ENCODE measurements at places on chromosomes 5 and 9.

GRCh38 chr9:18477121-18477660, 3.2 kb downstream of the ADAMTSL1 start:
- DNase-seq: peak; percentile 35

- no peak for DNase-seq
These were observed 30.4 kb upstream of the LRRTM2 start for GRCh38 chr5:138905541-138905940.

- no peak for DNase-seq
These were observed 148.5 kb downstream of the GNAQ start for GRCh38 chr9:77883133-77883532.

- no peak for DNase-seq
These were observed 115.7 kb downstream of the PAPPA start for GRCh38 chr9:116269250-116269649.

DNA sequence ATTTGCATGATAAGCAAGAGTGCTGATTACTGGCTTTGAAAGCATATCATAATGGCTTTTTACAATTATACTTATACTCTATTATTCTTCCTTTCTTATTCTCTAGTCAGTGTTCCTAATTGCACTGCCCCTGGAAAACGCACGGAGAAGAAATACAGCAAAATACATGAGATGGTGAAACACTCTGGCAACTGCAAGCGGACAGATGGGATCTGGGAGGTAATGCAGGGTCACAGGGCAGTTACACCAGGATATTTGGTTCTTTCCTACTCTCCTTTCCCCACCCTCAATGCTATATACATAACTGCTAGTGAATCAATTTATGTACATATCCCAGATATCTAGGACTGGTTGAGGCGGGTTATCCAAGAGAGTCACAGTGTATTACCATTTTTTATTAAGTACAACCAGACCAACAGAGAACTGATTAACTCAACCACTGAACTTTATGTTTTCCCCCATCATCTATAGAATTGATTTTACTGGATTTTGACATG, 423.7 kb downstream of the ZSWIM6 start:
- no peak for DNase-seq

DNA sequence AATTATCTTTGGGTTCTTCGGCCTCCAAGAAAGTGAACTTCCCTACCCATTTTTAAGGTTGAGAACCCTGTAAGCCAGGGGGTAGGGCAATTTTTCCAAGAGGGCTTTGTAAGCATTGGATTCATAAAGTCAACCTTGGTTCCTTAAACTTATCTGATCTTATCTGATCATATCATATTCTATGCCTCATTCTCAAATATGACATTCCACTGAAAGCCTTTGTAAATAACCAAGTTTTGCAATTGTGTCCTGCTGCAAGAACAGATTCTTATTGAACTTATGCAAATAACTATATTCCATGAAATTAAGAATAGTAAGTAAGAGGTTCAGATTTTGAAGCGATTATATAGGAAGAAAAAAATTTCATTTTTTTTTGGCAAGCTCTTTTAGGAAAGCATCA, 649.5 kb downstream of the LRRC70 start:
- DNase-seq: no peak

DNA sequence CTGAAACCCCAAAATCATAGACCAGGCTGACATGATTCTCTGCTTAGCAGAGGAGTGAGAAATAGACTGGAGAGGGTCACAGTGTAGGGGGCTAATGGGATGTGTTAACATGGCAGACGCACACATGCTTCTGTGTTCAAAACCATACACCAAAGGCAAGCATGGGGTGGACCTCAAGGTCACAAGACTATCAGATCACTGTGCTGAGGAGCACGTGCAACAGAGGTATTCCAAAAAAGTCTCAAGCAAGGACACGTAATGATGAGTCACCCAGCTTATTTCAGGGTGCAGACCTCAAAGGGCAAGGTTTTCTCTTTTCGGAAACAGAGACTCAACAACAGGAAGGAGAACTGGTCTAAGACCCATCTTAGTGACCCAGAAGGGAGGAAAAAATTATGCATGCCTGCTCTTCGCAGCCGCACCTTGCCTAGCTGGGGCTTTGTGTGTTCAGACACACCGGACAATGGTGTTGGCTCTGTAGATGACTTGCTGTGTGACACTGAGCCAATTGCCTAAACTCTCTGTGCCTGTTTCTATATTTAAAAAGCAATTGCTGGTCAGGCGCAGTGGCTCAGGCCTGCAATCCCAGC, 20.3 kb downstream of the WHRN start:
- DNase-seq: no peak

- DNase-seq: no peak
These were observed 66.1 kb upstream of the TYRP1 start for GRCh38 chr9:12627096-12627495.

GRCh38 chr5:145283141-145283810, 551.9 kb downstream of the PRELID2 start:
- DNase-seq: no peak

DNA sequence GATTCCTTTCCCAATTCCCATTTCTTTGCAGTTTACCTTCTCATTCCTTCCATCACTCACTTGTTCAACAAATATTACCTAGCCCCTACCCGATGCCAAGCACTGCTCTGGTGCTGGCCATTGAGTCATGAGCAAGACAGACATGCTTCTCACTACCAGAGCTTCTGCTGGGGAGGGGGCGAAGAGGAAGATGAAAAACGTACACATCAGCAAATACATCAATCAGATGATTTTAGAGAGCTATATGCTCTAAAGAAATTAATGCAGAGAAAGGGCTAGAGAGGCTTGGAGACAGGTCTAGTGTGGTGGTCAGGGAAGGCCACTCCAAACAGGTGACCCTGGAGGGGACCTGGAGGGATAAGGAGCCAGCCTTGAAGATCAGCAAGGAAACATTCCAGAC, 14.4 kb upstream of the FAT2 start:
- DNase-seq: no peak

GRCh38 chr9:76353280-76353679, 40.9 kb downstream of the RFK start:
- no peak for DNase-seq

GRCh38 chr9:123544007-123544827, 188.2 kb downstream of the CRB2 start:
- DNase-seq: peak; percentile 84

DNA sequence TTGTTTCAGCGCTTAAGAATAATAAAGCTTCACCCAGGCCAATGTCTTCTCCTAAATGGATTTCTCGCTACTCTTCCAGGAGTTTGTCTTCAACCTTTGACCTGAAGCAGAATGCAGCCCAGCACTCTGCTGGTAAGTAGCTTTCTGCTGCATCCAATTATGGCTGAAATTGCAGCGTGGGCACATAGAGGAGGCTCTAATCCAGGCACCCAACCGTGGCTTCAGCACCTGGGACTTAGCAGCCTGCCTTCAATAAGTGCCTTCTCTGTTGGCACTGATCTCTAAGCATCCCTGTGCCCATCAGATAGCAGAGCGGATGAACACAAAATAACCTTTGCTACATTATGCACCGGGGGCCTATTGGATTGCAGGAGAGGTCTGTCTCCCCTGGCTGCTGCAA, 105.2 kb downstream of the TRIM32 start:
- DNase-seq: peak; percentile 44

- no peak for DNase-seq
These were observed 45.3 kb upstream of the ISOC1 start for GRCh38 chr5:129049126-129049799.

- no peak for DNase-seq
These were observed 124.0 kb upstream of the ERCC6L2 start for GRCh38 chr9:95751520-95751790.

DNA sequence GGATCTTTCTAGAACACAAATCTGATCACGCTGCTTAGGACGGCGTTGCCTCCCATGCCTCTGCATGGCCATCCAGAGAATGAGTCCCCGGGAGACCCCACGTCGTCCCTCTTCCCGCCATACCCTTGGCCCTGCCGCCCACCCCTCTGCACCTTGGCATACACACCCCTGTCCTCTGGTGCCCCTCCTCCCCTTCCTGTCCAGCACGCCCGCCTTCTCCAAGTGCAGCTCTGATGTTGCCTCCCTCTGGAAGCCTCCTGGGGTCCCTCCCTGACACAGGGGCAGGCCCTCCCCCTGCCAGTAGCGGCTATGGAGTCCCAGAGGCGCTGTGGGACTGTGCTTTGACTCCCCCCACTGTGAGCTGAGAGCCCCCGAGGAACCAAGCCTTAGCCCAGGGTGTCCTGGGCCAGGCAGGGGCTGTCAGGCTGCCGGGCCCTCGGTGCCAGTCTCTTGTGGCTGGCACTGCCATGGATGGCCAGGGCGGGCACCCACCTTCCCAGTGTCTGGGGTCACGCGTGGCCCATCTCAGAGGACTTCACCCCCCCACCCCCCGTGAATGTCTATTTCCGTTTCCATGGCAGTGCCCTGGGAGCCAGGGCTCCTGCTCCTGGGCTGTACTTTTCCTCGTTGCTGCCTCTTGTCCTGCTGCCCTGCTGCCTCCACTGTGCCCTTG, 70.5 kb upstream of the RNU6ATAC start:
- DNase-seq: no peak

GRCh38 chr9:128627906-128628305, 28.7 kb downstream of the DYNC2I2 start:
- DNase-seq: no peak

DNA sequence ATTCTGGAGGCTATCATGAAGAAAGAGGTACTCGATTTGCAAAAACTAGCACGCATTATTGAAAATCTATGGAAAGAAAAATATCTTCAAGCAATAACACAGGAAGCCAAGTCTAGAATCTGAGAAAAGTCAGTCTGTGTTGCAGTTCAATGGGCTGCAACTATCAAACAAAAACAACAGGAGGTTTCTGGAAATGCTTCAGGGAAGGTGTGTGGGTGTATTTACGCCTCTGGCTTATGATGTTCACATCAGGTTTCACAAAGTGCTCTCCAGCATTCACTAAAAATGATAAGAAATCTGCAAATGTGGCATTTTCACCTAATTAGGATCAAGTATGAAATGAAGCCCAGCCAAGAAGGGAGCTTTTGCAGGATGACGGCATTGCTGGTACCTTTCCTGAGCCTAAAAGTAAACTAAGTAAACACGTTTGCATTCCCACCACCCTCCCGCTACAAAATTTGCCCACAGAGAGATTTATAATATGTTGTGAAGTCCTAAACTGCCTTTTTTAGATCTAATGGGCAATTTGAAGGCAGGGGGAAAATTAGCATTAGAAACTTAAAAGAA, 146.4 kb downstream of the GABRB2 start:
- no peak for DNase-seq

GRCh38 chr5:174231956-174232487, 186.5 kb downstream of the NSG2 start:
- DNase-seq: no peak

GRCh38 chr5:127342364-127342763, 51.8 kb downstream of the MEGF10 start:
- no peak for DNase-seq

DNA sequence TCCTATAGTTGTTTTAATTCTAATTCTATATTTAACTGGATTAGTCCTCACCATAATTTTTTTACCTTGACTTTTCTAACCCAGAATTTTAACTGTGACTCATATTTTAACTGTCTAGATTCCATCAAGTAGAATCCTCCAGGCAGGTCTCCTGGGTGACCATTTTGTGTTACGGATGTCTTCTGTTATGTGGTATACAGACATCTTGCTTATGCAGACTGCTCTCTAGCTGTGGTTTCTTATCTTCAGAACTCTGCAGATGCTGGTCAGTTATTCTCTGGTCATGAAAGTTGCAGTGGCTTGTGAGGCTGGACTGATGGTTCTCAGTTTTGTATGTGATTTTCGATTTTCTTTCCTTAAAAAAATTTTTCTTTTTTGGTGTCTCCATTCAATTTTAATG, 139.4 kb downstream of the ATG10 start:
- DNase-seq: no peak

GRCh38 chr9:79667120-79667519, 95.4 kb downstream of the TLE4 start:
- DNase-seq: no peak

DNA sequence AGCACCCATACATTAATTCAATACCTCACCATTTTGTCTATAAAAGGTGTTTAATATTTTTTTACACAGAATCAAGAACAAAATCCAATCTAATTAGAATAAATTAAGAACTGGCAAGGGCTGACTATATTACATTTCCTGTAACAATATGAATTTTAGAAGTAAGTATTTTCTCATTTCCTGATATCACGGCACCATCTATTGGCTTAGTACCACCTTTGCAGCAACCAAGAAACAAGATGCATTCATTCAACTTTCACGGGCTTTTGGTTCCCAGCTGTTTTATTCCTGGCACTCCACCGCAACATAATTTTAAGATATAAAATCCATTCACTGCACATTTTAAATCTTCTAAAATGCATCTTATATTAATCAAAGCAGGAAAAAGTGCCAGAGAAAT, 20.6 kb downstream of the PSMB7 start:
- no peak for DNase-seq

GRCh38 chr5:154395407-154396106, 50.2 kb upstream of the SAP30L start:
- DNase-seq: no peak

GRCh38 chr5:180018347-180019060, 53.1 kb downstream of the RNF130 start:
- no peak for DNase-seq

DNA sequence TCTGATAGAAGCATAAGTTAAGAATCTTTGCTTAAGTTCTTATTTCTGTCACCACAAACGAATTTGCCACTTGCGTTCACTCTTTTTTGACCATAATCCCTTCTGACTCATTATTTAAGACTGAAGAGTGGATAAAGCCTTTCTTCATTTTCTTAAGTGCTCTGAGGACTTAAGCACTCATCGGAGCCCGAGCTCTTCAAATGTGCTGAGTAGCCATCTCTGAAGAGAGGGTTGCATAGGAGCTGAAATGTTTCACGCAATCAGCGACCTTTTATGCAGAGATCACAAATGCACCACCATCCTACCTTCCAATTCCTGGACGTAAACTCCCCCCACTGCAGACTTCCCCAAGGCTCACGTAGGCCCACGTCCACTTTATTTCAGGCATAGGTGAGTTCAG, 699.2 kb downstream of the IRX1 start:
- DNase-seq: no peak

DNA sequence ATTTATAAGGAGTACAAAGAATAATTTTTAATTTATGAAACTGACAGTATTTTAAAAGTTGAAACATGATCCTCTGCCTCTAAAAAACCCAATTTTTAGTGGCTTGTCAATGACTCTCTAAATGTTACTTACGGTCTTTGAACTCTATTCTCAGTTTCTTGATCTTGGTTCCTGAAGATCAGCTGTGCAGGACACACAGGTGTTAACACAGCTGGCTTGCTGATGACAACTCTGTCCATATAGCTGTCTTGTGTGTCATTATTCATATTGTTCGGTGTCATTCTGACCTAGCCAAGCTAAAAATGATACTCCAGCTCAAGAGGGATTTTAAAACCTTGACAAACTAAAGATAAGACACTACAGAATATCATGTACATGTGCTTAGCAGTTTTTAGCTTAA, 314.5 kb downstream of the CCDC171 start:
- DNase-seq: no peak

GRCh38 chr9:129198319-129199043, 20.4 kb upstream of the IER5L start:
- DNase-seq: peak; percentile 77

GRCh38 chr5:131671409-131671808, 36.4 kb upstream of the RAPGEF6 start:
- DNase-seq: no peak

- DNase-seq: no peak
These were observed 180.6 kb downstream of the COMMD10 start for GRCh38 chr5:116265471-116265870.

Measured in eye (tissue), 1 donor.